ENCODE measurements at places on chromosomes 5 and 9.

- no peak for DNase-seq
Measured at GRCh38 chr9:104658496-104659195, 35.7 kb upstream of the OR13D1 start.

DNA sequence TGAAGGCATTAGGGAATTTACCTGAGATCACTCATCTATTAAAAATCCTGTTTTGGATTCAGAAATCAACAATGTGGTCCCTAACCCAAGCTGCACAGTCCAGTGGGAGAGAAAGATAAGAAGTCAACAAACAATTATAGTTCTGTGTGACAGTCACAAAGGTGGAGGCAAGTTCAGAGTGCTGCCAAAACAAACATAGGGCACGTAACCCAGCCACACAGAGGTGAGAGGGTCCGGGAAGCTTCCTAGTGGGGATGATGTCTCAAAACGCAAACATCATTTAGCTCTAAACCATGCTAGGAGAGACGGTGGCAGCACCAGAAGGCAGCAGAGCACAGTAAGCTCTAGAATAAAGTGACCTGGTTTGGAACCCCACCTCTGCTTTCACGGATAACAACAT is 158.9 kb downstream of the MAPKAP1 start:
- no peak for DNase-seq

DNA sequence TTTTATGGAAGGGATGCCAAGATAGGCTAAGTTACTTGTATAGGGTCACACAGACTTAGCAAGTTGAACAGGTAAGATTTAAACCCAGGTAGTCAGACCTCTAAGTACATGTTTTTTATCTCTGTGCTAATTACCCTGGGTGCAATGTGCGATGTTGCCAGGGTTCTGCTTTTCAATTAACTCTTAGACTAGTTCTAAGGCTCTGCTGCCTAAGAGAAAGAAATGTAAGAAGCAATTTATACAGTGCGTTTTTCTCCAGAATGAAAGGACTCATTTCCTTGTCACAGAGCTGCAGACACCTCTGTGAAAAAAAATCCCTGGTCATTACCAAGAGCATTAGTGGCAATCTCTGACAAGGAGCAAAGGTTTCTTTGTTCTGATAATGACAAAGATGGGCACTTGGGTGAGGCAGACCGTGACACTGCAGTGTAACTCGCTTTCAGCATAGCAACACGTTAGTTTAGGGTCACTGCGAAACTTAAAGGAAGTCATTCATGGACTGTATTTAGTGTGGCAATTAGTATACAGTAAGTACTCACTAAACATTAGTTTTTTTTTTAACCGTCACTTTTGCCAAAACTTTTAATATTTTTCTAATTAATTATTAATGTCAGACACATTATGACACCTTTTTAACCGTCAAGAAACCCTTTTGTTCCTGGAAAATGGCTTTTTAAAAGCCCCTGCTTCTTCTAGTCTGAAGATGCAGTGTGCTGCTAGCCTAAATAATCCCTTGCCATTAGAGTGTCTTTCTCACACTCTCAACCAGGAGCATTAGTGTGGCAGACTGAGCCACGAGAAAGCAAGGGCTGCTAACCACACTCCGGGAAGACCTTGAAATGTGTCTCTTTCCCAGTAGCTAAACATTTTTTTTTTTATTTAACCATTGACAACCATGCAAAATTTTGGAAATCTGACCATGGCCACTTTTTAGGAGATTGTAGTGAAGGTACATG is 520.0 kb upstream of the C9orf72 start:
- no peak for DNase-seq

GRCh38 chr5:88610586-88610985 is 272.4 kb downstream of the MEF2C start:
- no peak for DNase-seq

- DNase-seq, result peak; percentile 38
Measured at GRCh38 chr9:94286116-94286515, 27.0 kb downstream of the ZNF169 start.

DNA sequence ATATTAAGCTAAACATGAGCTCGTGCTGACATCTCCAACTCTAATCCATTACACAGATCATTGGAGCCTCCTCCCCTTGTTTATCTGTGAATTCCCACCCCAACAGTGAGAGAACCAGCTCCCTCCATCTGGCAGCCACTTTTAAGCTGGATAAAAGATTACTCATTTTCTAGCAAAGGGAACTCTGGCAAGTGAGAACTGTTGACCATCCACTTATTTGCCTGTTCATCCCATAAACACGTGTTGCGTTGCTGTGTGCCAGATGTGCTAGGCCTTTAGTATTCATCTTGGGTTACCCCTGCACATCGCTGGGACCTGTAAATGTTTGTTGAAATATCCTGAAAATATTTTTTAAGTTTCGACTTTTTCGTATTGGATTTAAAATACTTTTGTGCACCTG is 2.4 kb upstream of the TOR1A start:
- DNase-seq, result no peak

DNA sequence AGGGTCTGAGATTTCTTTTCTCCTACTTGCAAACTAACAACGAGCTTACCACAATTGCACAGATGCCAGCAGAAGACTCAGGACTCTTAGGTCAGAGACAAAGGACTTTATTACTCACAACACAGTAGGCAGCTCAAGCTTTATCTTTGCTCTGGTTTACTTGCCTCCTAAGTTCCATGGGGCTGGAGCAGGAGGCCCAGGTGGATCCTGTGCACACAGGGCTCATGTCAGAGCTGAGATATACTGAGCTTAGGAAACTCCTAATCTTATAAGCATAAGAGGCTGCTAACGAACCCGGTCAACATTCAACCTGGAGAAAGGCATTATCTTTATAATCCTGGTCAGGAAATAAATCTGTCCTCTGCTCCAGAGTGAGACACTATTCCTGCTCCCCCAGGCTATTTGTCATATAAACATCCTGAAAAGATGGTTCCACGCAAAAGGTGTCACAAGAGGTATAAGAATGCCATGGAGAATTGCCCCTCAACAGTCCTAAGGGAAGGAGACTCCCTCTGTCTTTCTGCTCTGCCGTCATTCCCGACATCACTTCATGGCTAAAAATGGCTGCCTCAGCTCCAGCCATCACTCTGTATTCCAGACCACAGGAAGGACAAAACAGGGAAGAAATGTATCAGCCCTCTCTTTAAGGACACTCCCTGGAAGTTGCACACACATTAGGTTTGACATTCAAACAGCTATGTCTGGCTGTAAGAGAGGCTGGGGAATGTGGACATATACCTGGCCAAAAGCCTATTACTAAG is 16.2 kb downstream of the DUSP1 start:
- no peak for DNase-seq

- no peak for DNase-seq
Measured at GRCh38 chr5:75885321-75885720, 168.1 kb upstream of the POC5 start.

GRCh38 chr9:86186696-86187095 is 72.8 kb downstream of the C9orf153 start:
- DNase-seq, result no peak

DNA sequence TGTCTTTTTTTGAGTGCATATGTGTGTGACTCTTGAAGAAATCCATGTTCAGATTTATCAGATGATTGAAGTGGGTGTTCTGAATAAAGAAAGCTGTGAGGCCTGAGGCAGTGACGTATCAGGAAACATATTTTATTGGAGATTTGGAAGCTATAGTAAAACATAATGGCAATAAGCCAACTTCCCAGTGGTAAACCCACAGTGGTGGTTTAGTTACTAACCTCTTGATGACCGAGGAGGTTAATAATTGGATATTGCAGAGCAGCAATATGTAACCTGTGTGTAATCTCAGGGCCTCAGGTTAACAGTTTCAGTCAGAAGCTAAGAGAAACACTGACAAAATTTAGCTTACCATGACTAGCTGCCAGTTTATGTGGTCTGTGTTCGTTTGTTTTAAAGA is 6.9 kb downstream of the RGMB start:
- peak; percentile 72 for DNase-seq

GRCh38 chr5:94212476-94212875 is 405.9 kb downstream of the KIAA0825 start:
- DNase-seq, result no peak

DNA sequence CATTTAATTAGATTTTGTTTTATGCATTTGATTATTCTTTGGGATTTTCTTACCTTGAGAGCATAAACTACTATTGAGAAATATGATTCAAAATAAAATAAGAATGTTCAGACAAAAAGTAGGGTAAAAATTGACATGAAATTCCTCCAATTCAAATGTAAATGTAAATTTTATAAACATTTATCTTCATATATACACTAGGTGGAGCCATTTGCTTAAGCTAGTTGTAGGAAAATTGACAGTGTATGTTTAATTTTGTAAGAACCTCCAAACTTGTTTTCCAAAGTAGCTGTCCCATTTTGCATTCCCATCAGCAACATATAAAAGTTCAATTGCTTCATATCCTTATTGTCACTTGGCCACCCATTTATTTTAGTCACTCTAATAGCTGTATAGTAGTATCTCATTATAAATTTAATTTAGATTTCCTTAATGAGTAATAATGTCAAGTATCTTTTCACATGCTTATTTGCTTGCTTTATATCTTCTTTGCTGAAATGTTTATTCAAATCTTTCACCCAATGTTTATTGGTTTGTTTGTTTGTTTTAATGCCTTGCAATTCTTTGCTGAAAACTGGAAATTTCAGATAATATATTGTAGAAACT is 37.6 kb upstream of the SLCO6A1 start:
- DNase-seq, result peak; percentile 17

GRCh38 chr9:74478606-74479005 is 18.5 kb upstream of the RORB start:
- no peak for DNase-seq

DNA sequence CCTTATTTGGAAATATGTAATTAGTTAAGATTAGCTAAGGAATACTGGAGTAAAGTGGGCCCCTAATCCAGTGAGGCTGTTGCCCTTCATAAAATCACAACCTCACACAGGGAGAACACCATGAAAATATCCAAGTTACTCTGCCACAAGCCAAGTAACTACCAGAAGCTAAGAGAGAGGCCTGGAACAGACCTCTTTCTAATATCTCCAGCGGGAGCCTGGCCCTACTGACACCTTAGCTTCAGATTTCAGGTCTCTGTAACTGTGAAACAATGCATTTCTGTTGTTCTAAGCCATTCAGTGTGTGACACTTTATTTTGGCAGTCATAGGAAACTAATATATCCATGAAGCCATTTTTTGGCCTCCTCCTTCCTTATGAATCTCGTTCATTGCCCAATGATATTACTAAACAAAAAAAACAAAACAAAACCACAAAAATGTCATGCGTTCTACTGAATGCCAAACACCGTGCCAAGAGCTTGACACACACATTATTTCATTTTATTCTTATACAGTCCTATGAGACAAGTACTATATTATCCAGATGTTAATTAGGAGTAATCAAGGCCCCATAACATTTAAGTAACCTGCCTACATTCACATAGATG is 699.0 kb downstream of the MAT2B start:
- peak; percentile 82 for DNase-seq

- DNase-seq, result no peak
Measured at GRCh38 chr5:118195211-118195610, 793.1 kb downstream of the DTWD2 start.
